Panc1 (cell line): ENCODE measurements at places on chromosomes 7 and 10.

- DNase-seq, result no peak
- H3K4me1 ChIP-seq, result no peaks in the 10 kb centered on the region
These were observed 34.9 kb upstream of the FOXL3 start for GRCh38 chr7:255038-255435.

DNA sequence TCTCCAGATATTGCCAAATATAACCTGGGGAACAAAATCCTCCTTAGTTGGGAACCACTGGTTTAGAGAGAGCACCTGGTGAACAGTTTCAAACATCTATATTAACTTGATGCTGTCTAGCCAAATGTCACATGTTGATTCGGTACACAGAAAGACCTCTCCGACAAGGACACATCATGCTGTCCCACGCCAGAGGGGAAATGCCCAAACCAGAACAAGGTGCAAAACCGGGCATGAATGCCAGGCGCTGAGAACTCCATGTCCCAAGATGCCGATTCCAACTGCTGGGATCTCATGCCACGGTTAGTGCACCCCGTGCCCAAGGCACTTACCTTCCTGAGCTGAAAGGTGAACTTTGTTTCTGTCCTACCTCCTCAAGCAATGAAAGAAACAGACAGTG lies 100.8 kb downstream of the SFMBT2 start:
- no peaks in the 10 kb centered on the region for H3K36me3 ChIP-seq
- H3K27me3 ChIP-seq, result no peaks in the 10 kb centered on the region
- H3K4me1 ChIP-seq, result no peaks in the 10 kb centered on the region
- H3K27ac ChIP-seq, result no peak overlapping the region
- no peak for DNase-seq
- no peak overlapping the region for H3K4me3 ChIP-seq

- no peaks in the 10 kb centered on the region for H3K4me1 ChIP-seq
- H3K36me3 ChIP-seq, result no peaks in the 10 kb centered on the region
- no peak overlapping the region for H3K4me3 ChIP-seq
- no peaks in the 10 kb centered on the region; the same call in 1 of the 2 replicates for H3K27me3 ChIP-seq
- no peak overlapping the region for H3K27ac ChIP-seq
These were observed 210.0 kb downstream of the WDR37 start for GRCh38 chr10:1266033-1266802.

DNA sequence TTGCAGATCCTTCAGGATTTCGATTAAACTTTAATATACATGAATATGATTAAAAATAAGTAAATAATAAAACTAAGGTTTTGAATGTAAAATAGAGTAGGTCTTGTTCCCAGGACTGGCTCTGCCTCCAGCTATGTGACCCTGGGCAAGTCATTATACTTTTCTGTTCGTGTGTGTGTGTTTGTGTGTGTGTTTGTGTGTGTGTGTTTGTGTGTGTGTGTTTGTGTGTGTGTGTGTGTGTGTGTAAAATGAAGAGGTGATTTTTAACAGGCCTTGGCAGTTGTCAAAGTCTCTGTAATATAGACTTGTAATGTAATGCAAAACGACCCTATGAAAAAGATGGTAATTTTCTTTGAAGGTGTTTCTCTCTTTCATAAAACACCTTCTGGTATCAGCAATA lies 79.2 kb downstream of the HGF start:
- no peak for DNase-seq
- H3K4me3 ChIP-seq, result no peak overlapping the region
- no peak overlapping the region for H3K27ac ChIP-seq
- no peaks in the 10 kb centered on the region for H3K4me1 ChIP-seq
- H3K36me3 ChIP-seq, result no peaks in the 10 kb centered on the region; the same call in 1 of the 2 replicates
- H3K27me3 ChIP-seq, result no peaks in the 10 kb centered on the region

DNA sequence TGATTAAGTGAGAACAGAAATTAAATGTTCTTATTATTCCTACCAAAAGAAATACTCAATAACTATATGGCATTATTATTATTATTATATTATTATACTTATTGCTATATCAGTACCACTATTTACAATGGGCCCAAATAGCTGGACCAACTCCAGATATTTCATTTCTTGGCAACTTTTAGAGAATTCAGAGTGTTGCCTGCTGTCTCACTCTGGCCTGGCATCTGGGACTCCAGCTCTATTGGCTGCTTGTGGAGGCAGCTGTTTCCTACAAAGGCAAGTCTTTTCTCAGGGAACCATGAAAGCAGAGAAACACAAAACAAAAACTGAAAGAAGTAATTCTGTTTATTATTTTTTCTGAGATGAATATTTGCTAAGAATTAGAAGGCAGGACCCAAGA lies 105.1 kb upstream of the SORCS1 start:
- no peaks in the 10 kb centered on the region for H3K4me1 ChIP-seq
- DNase-seq, result no peak
- H3K4me3 ChIP-seq, result no peak overlapping the region
- H3K36me3 ChIP-seq, result no peaks in the 10 kb centered on the region

DNA sequence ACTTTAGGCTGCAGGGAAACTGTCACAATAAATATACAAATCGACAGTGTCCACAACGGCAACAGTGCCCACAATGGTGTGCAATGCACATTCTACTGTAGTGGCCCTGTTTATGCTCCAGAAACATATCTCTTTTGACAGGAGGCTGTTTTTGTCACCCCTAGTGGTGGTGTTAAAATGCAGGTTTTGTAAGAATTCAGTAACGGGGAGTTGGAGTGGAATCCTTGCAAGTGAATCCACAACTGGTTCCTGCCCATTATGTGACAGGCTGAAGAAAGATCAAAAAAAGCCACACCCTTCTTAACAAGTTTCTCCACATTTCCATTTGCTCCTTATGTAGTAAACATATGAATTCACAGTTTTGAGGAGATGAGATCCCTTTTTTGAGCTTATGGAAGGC lies 58.5 kb downstream of the BEND7 start:
- H3K4me1 ChIP-seq, result no peaks in the 10 kb centered on the region
- H3K27ac ChIP-seq, result no peak overlapping the region
- H3K36me3 ChIP-seq, result no peaks in the 10 kb centered on the region
- no peak for DNase-seq

- no peaks in the 10 kb centered on the region for H3K4me1 ChIP-seq
- no peaks in the 10 kb centered on the region for H3K36me3 ChIP-seq
- H3K27ac ChIP-seq, result no peak overlapping the region
- no peaks in the 10 kb centered on the region; the same call in 1 of the 2 replicates for H3K27me3 ChIP-seq
- H3K4me3 ChIP-seq, result no peak overlapping the region
These were observed 125.8 kb downstream of the PTPRN2 start for GRCh38 chr7:158461824-158462223.

DNA sequence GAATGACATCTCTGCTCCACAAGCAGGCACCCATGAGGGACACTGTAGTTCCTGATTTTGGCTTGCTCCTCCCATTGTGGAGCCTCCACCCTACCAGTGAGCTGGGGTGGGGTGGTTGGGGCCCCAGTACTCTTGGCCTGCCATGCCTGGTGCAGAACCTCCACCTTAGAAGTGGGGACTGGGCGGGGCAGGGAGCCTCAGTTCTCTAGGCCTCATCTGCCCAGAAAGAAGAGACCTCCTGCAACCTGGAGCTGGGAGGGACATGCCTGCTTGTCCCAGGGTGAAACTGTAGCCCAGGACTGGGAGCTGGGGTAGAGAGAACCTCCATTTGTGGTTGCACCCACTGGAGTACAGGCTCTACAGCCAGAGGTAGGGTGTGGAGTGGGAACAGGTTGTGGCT lies 14.4 kb downstream of the RAMP3 start:
- H3K4me1 ChIP-seq, result no peaks in the 10 kb centered on the region
- H3K4me3 ChIP-seq, result no peak overlapping the region
- no peaks in the 10 kb centered on the region for H3K36me3 ChIP-seq
- H3K27ac ChIP-seq, result no peak overlapping the region
- no peak for DNase-seq

DNA sequence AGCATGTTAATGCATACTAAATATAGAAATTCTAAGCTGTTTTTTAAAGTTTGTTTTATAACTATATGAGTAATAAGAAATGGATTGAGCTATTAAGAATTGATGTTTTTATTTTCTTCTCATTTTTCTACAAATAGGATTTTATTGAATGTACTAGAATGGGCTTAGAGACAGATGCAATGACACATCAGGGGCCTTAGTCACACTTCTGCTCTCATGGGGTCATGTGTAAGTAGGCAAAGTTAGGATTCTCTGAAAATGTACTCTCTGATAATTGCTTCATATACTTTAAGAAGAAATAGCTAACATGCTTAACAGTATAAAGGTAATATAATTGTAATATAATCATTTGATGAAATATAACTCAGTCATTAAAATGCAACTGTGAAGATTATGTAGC lies 154.6 kb downstream of the ZNF438 start:
- no peak for DNase-seq
- no peaks in the 10 kb centered on the region for H3K4me1 ChIP-seq
- no peak overlapping the region for H3K4me3 ChIP-seq
- no peaks in the 10 kb centered on the region for H3K36me3 ChIP-seq
- H3K27ac ChIP-seq, result no peak overlapping the region

GRCh38 chr10:84818961-84819360 lies 490.6 kb downstream of the CCSER2 start:
- no peak overlapping the region for H3K27ac ChIP-seq
- H3K27me3 ChIP-seq, result no peaks in the 10 kb centered on the region
- no peak for DNase-seq
- H3K4me3 ChIP-seq, result no peak overlapping the region
- no peaks in the 10 kb centered on the region for H3K4me1 ChIP-seq

DNA sequence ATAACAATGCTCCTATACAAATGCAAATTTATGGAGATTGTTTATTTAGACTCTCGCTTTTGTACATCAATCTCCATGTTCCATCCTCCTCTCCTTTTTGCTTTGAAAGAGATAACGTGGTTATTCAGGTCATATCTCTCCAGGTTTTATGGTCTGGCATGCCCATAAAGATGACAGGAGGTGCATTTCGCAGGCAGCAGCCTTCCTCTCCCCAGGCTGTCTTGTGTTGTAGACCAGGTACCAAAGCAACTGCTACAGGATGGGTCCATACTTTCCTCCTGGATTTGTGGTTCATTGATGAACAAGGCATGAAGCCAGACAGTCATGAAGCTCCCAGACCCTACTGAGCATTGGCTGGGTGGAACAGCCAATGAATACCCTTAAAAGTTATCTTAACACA lies 400.2 kb upstream of the NPVF start:
- no peak overlapping the region for H3K27ac ChIP-seq
- no peak overlapping the region for H3K4me3 ChIP-seq
- H3K36me3 ChIP-seq, result no peaks in the 10 kb centered on the region
- H3K27me3 ChIP-seq, result peaks cover 13% of the 10 kb centered on the region
- no peaks in the 10 kb centered on the region for H3K4me1 ChIP-seq
- DNase-seq, result no peak

DNA sequence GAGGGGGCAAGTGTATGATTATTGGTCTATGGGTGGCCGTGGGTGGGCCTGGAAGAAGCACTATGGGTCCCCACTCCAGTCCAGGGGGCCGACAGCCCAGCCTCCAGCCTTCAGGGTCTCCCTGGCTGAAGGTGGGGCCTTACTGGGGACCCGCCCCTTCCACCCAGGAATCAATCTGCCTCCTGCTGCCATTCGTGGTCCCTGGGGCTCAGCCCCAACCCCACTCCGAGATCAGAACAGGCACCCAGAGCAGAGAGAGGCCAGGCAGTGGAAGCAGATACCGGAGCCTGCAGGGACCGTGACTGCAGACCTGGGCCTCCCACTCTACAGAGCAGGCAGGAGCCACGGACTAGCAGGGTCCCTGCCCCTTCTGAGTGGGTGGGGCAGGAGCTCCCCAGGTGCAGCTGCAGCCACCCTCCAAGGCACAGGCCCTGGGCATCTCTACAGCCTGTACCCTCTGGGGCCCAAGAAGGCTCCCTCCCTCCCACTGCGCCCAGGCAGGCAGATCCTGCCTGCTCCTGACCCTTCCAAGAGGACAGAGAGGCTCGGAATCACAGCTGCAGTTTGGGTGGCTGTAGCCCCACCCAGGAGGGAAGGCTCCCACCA lies 13.6 kb upstream of the FOXL3 start:
- H3K36me3 ChIP-seq, result no peaks in the 10 kb centered on the region
- H3K4me3 ChIP-seq, result no peak overlapping the region
- no peak for DNase-seq
- no peaks in the 10 kb centered on the region for H3K4me1 ChIP-seq

- H3K4me1 ChIP-seq, result no peaks in the 10 kb centered on the region
- H3K36me3 ChIP-seq, result no peaks in the 10 kb centered on the region
- H3K27me3 ChIP-seq, result no peaks in the 10 kb centered on the region
- H3K4me3 ChIP-seq, result no peak overlapping the region
- no peak for DNase-seq
These were observed 54.1 kb downstream of the NOD1 start for GRCh38 chr7:30424506-30424905.

DNA sequence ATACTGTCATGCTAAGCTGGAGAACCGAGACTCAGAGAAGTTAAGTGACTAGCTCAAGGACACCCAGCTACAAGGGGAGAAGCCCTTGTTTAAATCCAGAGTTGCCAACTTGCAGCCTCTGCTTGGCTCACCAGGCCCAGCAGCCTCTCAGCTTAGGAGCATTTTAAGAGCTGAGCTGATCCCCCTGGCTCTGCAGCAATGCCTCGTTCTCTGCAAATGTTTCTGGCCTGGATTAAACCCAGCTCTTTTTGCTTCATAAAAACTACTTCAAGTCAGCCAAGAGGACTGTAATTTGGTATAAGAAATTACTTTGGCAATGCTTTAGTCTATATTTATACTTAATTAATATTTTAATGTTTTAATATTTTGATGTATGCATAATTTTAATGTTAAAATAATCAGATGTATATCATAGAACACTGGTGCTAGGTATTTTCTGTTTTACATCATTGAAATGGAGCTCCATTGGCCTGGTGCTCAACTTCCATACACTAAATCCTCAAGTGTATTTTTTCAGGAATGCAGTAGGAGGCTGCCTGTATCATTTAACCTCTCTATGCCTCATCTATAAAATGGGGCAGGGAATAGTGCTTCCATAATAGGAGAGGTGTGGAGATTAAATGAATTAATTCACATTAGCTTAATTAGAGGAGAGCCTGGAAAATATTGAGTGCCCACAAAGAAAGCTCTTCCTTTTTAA lies 184.2 kb downstream of the EMX2 start:
- H3K27ac ChIP-seq, result no peak overlapping the region
- H3K36me3 ChIP-seq, result no peaks in the 10 kb centered on the region
- no peak overlapping the region for H3K4me3 ChIP-seq
- DNase-seq, result no peak
- peaks cover 8% of the 10 kb centered on the region; the same call in 1 of the 2 replicates for H3K27me3 ChIP-seq

GRCh38 chr7:87934699-87935383 lies 790 bp downstream of the ADAM22 start:
- H3K27ac ChIP-seq, result no peak overlapping the region
- peaks cover 4% of the 10 kb centered on the region; the same call in 1 of the 2 replicates for H3K27me3 ChIP-seq
- no peaks in the 10 kb centered on the region for H3K36me3 ChIP-seq
